ENCODE measurements at places on chromosomes 2 and 18.
A peak's percentile ranks its signal among the peaks of the same experiment; 100 is the strongest.

DNA sequence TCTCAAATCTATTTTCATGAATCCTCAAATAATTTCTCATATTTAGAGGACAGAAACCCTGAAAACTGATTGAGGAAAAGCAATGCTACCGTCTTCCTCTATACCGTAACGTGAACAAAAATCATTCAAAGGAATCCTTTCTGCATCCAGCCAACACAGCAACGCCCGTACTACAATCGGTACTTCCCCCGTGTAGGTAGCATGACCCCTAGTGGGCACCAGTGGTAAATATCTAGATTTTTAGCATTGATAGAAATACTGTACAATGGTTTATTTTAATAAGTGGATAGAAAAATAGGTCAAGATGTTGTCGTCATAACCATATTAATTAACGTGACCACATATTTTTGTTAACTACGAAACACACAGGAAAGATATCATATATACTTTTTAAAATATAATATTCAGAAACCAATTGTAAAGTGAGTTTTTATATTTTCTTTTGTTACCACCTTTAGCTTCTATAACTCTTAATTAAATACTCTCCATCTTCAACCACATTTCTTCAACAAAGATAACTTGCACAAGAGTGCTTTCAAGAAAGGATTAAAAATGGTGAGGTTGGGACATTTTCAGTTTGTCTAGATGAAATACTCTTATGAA is 194.1 kb downstream of the SS18 start:
- DNase-seq: no peak

DNA sequence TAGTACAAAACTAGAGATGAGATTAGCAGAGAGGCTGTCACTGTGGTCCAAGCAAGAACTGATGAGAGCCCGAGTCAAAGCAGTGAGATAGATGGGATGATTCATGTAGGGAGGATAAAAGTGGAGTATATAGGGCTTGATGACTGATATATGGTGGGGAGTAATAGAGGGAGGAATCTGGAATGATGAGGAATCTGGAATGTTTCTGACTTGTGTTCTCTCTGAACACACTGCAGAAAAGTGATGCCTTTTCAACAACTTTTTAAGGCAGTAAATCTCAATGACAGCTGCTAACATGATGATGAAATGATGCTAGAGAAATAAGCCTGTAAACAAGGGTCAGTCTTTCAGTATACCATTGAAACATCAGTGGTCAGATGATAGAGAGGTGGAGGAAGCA is 143.5 kb upstream of the SP5 start:
- DNase-seq: no peak

GRCh38 chr18:75070625-75071483 is 138.1 kb downstream of the PTGR3 start:
- peak; percentile 32 for DNase-seq

DNA sequence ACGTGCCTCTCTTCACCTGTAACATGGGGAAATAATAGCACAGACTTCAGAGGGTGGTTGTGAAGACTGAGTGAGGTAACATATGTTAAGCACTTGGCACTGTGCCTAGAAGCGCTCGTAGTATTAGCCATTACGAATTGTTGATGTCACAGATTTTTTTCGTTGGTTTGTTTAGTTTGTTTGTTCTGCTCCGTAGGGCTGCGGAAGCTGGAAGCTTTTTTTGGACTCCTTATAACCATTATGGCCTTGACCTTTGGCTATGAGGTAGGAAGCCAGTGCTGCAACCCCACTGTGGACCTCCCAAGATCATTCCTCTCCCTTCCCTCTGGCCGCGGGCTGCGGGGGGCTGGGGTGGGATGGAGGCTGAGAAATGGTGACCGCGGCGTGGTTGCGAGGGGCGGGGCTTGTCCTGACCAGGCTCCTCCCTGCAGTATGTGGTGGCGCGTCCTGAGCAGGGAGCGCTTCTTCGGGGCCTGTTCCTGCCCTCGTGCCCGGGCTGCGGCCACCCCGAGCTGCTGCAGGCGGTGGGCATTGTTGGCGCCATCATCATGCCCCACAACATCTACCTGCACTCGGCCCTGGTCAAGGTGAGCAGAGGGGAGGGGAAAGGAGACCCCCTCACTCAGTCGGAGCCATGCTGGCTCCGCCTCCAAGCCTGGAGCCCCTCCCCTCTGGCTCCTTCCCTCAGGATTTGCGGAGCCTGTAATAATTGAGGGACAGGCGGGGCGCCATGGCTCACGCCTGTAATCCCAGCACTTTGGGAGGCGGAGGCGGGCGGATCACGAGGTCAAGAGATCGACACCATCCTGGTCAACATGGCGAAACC is 5.5 kb downstream of the SLC11A1 start:
- peak; percentile 44 for DNase-seq

DNA sequence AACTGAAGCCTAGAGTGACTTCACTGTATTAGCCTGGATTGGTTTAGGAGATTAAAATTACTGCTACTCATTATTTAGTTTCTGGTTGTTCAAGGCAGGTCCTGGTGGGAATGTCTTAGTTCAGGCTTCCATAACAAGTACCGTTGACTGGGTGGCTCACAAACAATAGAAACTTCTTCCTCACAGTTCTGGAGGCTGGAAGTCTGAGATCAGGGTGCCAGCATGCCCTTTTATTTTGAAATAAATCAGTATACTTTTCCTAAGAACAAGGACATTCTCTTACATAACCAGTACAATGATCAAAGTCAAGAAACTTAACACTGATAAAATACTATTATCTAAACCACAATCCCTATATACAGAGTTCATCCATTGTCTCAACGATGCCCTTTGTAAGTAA is 4.0 kb upstream of the DAW1 start:
- DNase-seq: no peak

GRCh38 chr2:127957240-127957639 is 70.6 kb downstream of the SAP130 start:
- DNase-seq: no peak

All from stimulated activated naive CD4-positive, alpha-beta T cell (primary cell).